OCI-M1 (cell line): ENCODE measurements at places on chromosomes 2 and 18.
A peak's percentile ranks its signal among the peaks of the same experiment; 100 is the strongest.

- DNase-seq = no peak
These were observed 64.4 kb upstream of the LYPD6B start for GRCh38 chr2:148974095-148974494.

GRCh38 chr2:62501794-62502500 is 4.0 kb downstream of the TMEM17 start:
- peak; percentile 61 for DNase-seq

DNA sequence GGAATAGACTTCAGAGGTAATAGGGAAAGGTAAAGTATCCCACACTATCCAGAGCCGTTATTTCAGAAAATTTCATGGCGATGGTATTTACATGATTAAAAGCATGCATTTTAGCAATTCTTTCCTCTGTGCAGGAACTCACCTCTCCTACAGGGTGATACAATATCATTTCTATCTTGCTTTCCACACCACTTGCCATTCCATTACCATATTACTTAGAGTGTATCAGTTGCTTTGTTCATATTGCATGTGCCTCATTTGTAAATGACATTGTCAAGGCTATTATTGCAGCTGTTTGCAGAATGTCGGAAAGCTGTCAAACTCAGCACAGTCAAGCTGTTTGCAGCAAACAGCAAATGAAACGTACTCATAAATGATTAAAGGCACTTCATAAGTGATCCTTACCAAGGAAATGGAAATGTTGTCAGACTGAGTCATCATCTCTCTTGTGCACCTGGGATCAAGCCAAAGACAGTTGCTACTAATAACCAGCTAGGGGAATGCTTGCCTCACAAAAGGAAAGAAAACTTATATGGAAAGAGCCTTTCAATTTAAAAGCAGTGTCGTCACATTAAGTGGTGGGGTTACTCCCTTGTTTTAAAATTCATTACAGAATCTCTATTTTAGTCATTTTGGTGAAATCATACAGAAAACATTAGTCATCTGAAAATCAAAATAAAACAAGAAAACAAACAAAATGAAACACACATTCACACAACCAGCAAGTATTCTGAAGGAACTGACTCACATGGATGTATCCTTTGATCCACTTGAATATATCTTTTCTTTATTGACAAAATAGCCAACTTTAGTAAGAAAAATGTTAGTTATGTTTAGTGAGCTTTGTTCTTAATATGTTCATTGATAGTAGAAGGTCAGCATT is 1064.1 kb upstream of the CNTNAP5 start:
- DNase-seq = peak; percentile 3

DNA sequence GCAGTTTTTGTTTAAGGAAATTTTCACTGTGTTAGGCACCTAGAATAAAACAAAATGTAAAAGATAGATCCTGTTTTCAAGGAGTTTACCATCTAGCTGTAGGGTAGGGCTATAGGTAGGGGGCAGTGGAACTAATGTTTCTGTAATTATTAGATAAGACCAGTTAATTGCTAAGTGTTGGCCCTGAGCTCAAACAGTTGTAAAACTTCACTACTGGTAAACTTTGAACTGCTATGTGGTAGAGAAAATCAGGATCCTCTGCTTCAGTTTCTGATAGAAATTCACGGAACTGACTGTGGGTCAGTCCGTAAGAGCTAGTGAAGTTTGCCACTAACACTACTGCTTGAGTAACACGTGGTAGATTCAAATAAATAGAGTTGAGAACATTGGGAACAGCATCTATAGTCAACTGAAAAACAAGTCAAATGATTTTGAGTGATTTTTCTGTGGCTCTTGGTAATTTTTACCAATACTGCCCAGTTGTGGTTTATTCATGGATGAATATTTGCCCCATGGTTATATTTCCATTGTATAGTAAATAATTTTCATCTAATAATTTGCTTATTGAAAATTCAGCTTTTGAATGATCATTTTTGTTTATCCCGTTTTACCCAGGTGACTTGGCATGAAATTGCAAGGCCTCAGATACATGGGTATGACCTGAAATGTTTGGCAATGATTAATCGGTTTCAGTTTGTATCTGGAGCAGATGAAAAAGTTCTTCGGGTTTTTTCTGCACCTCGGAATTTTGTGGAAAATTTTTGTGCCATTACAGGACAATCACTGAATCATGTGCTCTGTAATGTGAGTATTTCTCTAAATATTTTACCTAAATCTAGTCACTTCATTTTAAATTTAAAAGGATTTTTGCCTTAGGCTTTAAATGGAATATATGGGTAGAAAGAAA is 26.4 kb downstream of the ELP2 start:
- no peak for DNase-seq

- DNase-seq = no peak
These were observed 2.0 kb downstream of the IL1R2 start for GRCh38 chr2:101993772-101994171.

GRCh38 chr2:109549016-109549590 is 64.7 kb downstream of the SEPTIN10 start:
- no peak for DNase-seq
